Natural killer cell (primary cell): ENCODE measurements at places on chromosomes 7 and 10. TPM values are rescaled to one million over a fixed set of nuclear protein-coding genes. Genes with fewer than 3 reads are reported as not detected.

The TMEM139 gene
- total RNA-seq = not detected

The FAM25A gene
- not detected for total RNA-seq

The MYPN gene
- total RNA-seq = not detected

The ANXA8L1 gene
- total RNA-seq = not detected

The EGFR gene
- not detected for total RNA-seq

The PTER gene
- total RNA-seq = 12.8 TPM

The ZNF22 gene
- 24.2 TPM for total RNA-seq

The ZNF25 gene
- total RNA-seq = 8.8 TPM

The ZNF467 gene
- 2.8 TPM for total RNA-seq

DNA sequence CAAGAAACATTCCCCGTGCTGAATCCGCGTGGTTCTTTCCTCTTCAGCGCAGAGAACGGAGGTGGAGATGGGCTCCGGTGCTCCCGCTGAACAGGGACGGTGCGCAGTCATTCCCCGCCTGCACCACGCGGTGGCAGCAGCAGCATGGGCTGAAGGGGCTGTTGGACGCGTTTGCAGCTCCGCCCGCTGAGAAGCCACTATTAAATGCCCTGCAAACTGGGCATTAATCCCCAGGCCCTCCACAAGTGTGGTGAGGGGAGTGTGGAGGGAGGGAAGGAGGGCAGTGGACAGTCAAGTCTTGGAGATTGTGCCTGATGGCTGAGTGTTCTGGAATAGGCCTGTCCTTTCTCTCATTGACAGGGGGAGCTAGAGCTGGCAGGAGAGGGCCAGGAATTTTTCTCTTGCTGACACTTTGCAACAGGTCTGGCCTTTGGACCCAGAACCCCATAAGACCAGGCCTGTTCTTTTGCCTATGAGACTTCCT is 240.2 kb upstream of the INHBA start:
- no peaks in the 10 kb centered on the region for H3K27me3 ChIP-seq
- no peaks in the 10 kb centered on the region for H3K36me3 ChIP-seq

GRCh38 chr7:103735377-103735776 is 254.1 kb downstream of the RELN start:
- H3K27me3 ChIP-seq = no peaks in the 10 kb centered on the region
- no peak overlapping the region for H3K27ac ChIP-seq
- H3K36me3 ChIP-seq = no peaks in the 10 kb centered on the region

GRCh38 chr7:105218939-105219770 is 169.6 kb downstream of the SRPK2 start:
- H3K36me3 ChIP-seq = no peaks in the 10 kb centered on the region
- DNase-seq = no peak
- no peak overlapping the region for H3K27ac ChIP-seq
- peaks cover 8% of the 10 kb centered on the region for H3K4me1 ChIP-seq

- no peaks in the 10 kb centered on the region for H3K27me3 ChIP-seq
- H3K27ac ChIP-seq = no peak overlapping the region
- H3K4me3 ChIP-seq = no peak overlapping the region
- no peak for DNase-seq
Measured at GRCh38 chr7:107810626-107811025, 7.6 kb upstream of the SLC26A3 start.

DNA sequence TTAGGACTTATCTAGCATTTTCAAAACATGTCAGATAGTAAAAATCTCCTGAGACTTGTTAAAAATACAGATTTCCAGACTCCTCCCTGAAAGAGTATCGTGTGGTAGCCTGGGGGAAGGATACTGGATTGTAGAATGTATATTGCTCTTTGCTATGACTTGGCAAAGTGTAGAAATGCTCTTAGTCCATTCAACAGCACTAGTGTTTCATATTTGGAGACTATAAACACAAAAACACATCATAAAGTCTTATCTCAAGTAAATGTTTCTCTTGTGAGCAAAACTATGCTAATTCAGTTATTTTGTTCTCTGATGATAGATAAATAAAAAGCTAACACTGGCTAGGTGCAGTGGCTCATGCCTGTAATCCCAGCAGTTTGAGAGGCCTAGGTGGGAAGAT is 137.5 kb upstream of the PRPS1L1 start:
- no peak overlapping the region for H3K27ac ChIP-seq
- no peaks in the 10 kb centered on the region for H3K4me1 ChIP-seq
- DNase-seq = no peak
- H3K36me3 ChIP-seq = no peaks in the 10 kb centered on the region

DNA sequence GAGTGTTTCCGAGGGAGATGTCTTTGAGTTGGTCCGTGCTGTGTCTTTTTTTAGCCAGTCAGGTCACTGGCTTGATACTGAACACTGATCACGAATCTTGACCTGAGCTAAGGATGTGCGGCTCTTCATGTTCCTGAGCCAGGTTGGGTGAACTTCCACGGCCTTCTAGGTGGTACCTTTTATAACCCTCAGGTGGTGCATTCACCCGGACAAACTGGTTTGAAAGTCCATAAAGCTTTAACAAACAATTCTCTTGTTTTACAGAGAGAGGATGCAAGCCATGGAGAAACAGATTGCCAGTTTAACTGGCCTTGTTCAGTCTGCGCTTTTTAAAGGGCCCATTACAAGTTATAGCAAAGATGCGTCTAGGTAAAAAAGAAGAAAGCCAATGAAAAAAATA is 229.5 kb downstream of the ARHGAP21 start:
- no peak overlapping the region for H3K27ac ChIP-seq
- H3K4me1 ChIP-seq = no peaks in the 10 kb centered on the region
- no peaks in the 10 kb centered on the region for H3K27me3 ChIP-seq
- H3K4me3 ChIP-seq = no peak overlapping the region
- no peaks in the 10 kb centered on the region for H3K36me3 ChIP-seq

GRCh38 chr7:144575456-144575855 is 172.0 kb upstream of the NOBOX start:
- no peaks in the 10 kb centered on the region for H3K4me1 ChIP-seq
- H3K4me3 ChIP-seq = no peak overlapping the region
- no peak for DNase-seq
- no peak overlapping the region for H3K27ac ChIP-seq

DNA sequence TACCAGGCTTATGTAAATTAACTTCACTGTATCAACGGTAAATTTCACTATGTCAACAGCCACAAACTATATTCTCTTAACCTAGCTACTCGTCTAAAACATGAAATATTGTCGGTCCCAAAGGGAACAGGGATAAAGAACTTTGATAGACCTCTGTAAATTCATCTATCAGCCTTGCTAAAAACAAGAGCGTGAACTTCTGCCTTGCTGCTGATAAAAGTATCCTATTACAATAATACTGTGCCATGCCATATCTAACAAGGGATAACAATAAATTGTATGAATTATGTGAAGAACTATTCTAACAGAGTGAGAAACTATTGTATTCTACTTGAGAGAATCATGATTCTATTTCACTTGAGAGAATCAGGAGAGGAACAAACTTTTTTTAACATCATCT is 117.2 kb downstream of the CNOT4 start:
- no peak for DNase-seq
- no peak overlapping the region for H3K4me3 ChIP-seq
- no peak overlapping the region for H3K27ac ChIP-seq
- H3K27me3 ChIP-seq = no peaks in the 10 kb centered on the region

DNA sequence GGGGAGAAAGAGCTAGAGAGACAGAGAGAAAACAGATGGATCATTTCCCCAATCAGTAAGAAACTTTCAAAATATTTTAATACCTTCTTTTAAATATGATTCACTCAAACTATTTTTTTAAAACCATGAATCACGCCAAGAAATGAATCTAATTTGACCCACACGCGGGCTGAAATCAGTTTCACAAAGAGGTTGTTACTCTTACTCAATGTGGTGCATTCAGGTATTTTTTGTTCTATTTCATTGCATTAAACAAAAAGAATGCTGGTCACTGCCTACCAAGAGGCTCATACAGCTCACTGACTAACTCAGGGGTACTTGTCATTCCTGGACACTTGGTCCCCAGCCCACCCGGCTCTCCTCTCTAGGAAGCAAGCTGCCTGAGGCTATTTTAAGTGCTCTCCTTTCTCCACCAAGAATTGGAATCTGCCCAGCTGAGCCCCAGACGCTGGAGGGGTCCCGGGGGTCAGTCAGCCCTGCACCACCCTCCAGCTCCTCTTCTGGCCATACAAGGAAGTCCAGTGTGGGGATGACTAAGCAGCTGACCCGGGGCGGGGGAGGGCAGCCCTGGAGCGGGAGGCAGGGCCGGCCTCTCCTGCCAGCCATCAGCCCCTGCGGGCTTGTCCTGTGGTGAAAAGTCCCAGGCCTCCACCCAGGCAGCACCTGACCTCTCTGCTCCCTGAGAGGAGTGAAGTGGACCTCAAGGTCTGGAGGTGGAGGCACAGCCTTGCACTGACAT is 21.7 kb upstream of the PFKP start:
- no peak for DNase-seq
- no peak overlapping the region for H3K4me3 ChIP-seq
- no peaks in the 10 kb centered on the region for H3K4me1 ChIP-seq
- H3K27ac ChIP-seq = no peak overlapping the region

DNA sequence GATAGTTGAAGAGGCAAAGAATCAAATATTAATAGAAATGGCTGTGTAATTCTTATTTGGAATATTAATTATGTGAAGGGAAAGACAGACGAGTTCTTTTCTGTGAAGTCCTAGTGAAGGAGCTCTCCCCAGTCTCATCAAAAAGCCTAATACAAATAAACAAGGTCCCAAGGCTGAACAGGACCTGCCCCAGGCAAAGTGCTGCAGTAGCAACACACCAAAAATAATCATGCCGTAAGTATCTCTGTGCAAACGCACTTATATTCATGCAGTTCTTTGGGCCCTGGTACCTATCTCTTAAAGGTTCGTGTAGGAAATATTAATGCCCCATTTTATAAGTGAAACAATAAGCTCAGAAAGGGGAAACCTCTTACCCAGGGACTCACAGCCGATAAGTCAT is 12.2 kb upstream of the CHST15 start:
- no peaks in the 10 kb centered on the region for H3K36me3 ChIP-seq
- peaks cover 17% of the 10 kb centered on the region for H3K4me1 ChIP-seq
- no peak overlapping the region for H3K4me3 ChIP-seq
- DNase-seq = no peak
- no peak overlapping the region for H3K27ac ChIP-seq

GRCh38 chr7:105934572-105935185 is 28.4 kb upstream of the CDHR3 start:
- DNase-seq = peak; percentile 39
- H3K27me3 ChIP-seq = no peaks in the 10 kb centered on the region
- H3K4me3 ChIP-seq = no peak overlapping the region
- no peaks in the 10 kb centered on the region for H3K36me3 ChIP-seq

DNA sequence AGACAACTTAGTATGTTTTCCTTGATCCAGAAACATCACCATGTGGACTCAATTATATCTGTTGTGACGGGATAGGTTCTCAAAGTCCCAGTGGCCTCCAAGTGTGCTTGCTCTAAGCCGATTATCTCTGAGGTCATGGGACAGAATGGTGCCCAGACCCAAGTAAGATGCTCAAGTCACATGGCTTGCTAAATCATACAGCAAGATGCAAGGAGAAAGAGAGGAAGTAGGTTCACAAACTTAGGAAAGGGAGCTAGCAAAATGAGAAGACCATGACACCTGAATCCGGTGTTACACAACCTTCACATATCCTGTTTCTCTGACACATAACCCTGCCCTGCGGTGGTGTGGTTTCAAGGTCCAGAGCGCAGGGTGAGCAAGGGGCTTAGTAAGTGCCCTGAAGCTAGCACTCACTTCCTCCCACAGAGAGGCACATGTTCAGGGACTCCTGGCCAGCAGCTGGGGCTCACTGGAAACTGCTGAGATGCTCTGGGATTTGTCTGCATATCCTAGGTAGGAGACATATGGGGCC is 590.9 kb upstream of the ANKRD30A start:
- no peaks in the 10 kb centered on the region for H3K36me3 ChIP-seq
- DNase-seq = peak; percentile 21
- no peak overlapping the region for H3K27ac ChIP-seq
- H3K27me3 ChIP-seq = no peaks in the 10 kb centered on the region

DNA sequence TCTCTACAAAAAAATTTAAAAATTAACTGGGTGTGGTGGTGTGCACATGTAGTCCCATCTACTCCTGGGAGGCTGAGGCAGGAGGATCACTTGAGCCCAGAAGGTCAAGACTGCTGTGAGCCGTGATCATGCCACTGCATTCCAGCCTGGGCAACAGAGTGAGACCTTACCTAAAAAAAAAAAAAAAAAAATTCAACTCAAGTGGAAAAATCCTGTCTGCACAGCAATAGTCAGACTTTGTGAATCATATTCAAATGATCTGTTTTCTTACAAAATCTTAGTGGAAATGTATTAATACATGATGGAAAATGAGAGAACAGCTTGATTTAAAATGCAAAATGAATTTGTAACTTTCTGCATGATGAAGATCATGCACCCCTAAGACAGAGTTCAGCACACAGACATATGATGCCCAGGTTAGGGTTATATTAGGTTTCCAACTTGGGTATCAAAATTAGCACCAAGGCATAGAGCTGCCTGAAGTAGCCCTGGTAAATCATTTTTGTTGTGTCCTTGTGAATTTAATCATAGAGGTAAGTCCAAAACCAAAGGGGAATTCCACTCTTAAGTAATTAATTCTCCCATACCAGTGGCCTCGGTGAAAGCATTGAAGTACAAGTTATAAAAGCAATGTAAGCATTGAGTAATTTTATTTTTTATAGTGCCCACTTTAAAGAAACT is 93.8 kb downstream of the ADD3 start:
- H3K4me1 ChIP-seq = peaks cover 3% of the 10 kb centered on the region
- no peak overlapping the region for H3K4me3 ChIP-seq
- H3K27me3 ChIP-seq = no peaks in the 10 kb centered on the region
- H3K36me3 ChIP-seq = peaks cover 36% of the 10 kb centered on the region
- no peak for DNase-seq

- no peaks in the 10 kb centered on the region for H3K27me3 ChIP-seq
- no peak overlapping the region for H3K27ac ChIP-seq
- no peaks in the 10 kb centered on the region for H3K36me3 ChIP-seq
- no peak overlapping the region for H3K4me3 ChIP-seq
Measured at GRCh38 chr10:65550761-65551160, 1375.1 kb upstream of the LRRTM3 start.

GRCh38 chr10:132185601-132186487 is 904 bp upstream of the DPYSL4 start:
- DNase-seq = peak; percentile 84
- peaks cover 23% of the 10 kb centered on the region for H3K27me3 ChIP-seq
- H3K4me1 ChIP-seq = peaks cover 23% of the 10 kb centered on the region
- no peak overlapping the region for H3K27ac ChIP-seq

DNA sequence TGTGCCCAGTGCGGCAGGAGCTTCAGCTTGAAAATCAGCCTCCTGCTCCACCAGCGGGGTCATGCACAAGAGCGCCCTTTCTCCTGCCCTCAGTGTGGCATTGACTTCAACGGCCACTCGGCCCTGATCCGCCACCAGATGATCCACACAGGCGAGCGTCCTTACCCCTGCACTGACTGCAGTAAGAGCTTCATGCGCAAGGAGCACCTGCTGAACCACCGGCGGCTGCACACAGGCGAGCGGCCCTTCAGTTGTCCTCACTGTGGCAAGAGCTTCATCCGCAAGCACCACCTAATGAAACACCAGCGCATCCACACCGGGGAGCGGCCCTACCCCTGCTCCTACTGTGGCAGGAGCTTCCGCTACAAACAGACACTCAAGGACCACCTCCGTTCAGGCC is 16.1 kb upstream of the ZNF282 start:
- no peak overlapping the region for H3K27ac ChIP-seq
- no peaks in the 10 kb centered on the region for H3K27me3 ChIP-seq
- H3K36me3 ChIP-seq = peaks cover 42% of the 10 kb centered on the region
- no peaks in the 10 kb centered on the region for H3K4me1 ChIP-seq
- no peak overlapping the region for H3K4me3 ChIP-seq

GRCh38 chr10:28704464-28705161 is 27.3 kb downstream of the BAMBI start:
- no peaks in the 10 kb centered on the region for H3K27me3 ChIP-seq
- H3K27ac ChIP-seq = no peak overlapping the region
- DNase-seq = no peak
- H3K4me1 ChIP-seq = no peaks in the 10 kb centered on the region
